Hematopoietic multipotent progenitor cell treated with erythropoietin and hydrocortisone succinate and interleukin-3 and kit ligand, for 6 days (in vitro differentiated cells): ENCODE measurements at places on chromosomes 3 and 15.
A peak's percentile ranks its signal among the peaks of the same experiment; 100 is the strongest.

DNA sequence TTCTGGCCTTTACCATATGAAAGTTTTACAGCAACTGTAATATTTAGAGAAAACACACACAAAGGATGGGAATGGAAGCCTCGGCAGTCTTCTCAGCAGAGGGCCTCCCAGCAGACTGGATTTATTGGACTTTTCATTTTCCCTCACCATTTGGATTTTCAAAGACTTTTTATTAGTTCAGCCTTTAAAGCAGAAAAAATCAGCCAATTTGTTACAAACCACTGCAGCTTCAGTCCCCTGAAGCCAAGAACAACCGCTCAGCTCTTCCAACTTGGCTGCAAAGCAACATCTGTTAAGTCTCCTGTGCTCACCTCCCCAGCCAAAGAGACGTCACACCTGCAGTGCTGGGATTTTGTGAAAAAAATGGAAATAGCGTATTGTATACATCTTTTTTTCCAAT is 120.8 kb downstream of the GMPS start:
- no peak for DNase-seq

GRCh38 chr15:69543681-69544364 is 91.2 kb downstream of the RPLP1 start:
- no peak for DNase-seq

- peak; percentile 27 for DNase-seq
Measured at GRCh38 chr15:75215107-75216004, 13.7 kb downstream of the C15orf39 start.

GRCh38 chr3:69425249-69425648 is 39.4 kb upstream of the FRMD4B start:
- DNase-seq = peak; percentile 67

- DNase-seq = peak; percentile 45
Measured at GRCh38 chr3:48432411-48433371, 2.8 kb upstream of the PLXNB1 start.

DNA sequence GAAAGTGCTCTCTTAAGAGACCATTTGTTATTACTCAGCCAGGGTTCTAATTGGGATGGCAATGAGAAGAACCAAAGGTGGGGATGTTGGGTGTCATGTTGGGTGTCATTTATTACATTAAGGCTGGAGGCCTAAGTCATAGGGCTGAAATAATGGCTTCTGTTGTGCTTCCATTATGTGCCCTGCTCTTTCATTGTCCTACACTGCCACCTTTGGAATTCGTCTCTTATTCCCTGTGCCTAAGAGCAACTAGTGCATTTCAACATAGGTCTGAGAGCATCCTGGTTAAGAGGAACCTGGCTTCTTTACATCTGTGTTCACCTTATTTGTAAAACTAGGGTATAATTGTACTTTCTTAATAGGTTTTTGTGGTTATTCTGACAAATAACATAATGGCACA is 32.2 kb downstream of the RIOX2 start:
- DNase-seq = peak; percentile 22

DNA sequence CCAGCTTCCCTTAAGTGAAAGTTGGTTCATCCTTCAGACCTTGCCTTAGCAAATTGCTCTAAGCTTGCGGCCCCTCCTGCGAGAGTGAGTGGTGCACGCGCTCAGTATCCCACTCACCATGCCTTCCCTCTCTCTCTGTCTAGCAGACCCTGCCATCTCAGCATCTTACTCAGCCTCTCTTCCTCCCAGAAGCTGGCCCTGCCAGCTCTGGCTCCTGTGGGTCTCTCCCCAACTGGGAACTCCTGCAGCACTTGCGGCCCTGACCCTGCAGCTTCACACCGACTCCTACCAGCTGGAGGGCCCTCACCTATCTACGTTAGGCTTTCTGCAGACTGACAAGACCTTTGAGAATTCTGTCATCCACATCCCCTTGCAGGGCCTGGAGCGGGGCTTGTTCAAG is 286.1 kb upstream of the TLE3 start:
- DNase-seq = no peak

GRCh38 chr3:141255846-141256261 is 24.2 kb downstream of the PXYLP1 start:
- DNase-seq = peak; percentile 32

DNA sequence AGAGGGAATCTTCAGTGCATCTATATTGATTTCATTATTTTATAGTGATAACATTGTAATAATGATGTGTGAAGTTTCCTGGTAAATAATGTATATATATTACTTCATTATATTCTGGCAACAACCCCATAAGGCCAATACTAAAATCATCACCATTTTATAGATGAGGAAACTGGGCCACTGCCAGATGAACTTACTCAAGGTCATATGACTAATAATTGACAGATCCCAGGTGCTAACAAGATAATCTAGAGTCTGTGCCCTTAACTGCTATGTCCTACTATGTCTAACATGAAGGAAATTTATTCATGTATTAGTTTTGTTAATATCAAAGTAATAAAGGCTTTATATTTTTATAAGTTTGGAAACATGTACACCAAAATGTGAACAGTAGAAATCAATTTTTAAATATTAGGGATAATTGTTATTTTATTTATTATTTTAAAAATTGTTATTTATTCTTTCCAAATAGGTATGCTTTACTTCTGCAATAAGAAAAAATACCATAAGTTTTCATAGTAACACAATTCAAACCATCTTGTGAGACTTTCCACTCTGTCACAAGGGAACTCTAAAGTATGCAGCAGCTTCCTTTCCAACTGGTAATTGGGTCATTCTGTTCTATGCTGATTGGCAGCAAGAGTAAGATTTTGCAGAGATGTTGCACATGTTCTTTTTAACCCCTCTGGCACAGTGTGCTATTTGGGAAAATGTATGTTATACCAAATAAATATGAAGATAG is 90.8 kb upstream of the CMC1 start:
- no peak for DNase-seq

DNA sequence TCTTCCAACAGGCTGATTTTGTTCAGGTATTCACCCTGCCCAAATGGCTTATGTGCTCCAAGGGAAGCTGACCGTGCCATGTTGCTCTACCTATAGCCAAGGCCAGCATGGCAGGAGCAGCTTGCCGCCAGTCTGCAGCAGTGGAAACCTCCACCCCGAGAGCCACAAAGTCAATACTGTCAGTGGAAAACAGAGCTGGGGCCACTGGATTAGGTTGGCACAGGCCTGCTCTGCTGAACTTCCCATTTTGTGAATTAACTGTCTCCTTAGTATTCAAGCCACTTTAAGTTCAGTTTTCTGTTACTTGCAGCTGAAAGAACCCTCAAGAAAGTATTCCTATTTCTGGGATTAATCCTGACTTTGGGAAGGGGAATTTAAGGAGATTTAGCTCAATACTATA is 63.8 kb upstream of the XCR1 start:
- DNase-seq = peak; percentile 21

DNA sequence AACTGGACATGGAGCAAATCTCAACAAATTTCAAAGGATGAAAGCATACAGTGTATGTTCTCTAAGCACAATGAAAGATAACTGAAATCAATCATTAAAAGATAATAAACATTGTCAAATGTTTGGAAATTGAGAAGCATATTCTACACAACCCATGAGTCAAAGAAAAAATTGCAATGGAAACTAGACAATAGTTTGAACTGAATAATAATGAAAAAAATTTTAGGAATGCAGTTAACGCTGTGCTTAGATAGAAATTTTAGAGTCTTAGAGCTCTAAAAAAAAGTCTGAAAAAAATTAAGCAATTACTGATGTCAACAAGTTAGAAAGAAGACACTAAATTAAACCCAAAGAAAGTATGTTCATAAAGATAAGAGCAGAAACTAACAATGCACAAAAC is 15.5 kb downstream of the RABL3 start:
- DNase-seq = no peak

DNA sequence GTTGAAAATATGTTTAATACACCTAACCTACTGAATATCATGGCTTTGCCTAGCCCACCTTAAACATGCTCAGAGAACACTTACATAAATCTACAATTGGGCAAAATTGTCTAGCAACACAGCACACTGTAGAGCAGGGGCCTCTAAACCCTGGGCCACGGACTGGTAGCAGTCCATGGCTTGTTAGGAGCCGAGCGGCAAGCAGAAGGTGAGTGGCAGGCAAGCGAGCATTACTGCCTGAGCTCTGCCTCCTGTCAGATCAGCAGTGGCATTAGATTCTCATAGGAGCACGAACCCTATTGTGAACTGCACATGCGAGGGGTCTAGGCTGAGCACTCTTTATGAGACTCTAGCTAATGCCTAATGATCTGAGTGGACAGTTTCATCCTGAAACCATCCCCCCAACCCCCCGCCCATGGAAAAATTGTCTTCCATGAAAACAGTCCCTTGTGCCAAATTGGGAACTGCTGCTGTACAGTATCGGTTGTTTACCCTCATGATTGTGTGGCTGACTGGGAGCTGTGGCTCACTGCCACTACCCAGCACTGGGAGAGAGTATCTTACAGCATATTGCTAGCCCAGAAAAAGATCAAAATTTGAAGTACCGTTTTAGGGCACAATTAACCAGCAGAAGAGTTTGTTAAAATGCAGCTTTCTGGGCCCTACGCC is 26.1 kb downstream of the CMSS1 start:
- no peak for DNase-seq

- DNase-seq = no peak
Measured at GRCh38 chr15:64991536-64992135, 1.9 kb upstream of the SPG21 start.

DNA sequence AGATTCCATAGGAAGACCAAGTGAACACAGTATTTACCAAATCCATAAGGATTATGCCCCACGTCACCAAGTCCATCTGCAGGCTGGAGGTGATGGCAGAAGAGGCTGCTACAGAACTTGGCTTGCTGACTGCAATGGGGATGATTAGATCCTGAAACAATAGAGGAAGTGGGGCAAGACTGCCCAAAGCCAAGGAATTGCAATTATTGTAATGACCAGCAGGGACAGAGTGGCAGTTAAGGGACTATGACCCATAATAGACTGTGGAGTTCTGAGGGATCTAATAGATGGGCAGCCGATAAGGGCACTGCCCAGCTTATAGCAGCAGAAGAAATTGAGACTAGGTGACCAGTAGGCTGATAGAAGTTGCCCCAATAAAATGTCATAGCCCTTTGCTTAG is 108.4 kb downstream of the MINAR1 start:
- peak; percentile 50 for DNase-seq
